Kidney epithelial cell (primary cell): ENCODE measurements at places on chromosomes 4 and X. TPM values are rescaled to one million over a fixed set of nuclear protein-coding genes. Genes with fewer than 3 reads are reported as not detected.

- DNase-seq = no peak
Measured at GRCh38 chr4:116055857-116056827, 942.7 kb upstream of the NDST4 start.

- no peak for DNase-seq
Measured at GRCh38 chr4:101695176-101695575, 95.4 kb upstream of the BANK1 start.

GRCh38 chrX:144297221-144297620 lies 413.4 kb downstream of the UBE2NL start:
- no peak for DNase-seq

DNA sequence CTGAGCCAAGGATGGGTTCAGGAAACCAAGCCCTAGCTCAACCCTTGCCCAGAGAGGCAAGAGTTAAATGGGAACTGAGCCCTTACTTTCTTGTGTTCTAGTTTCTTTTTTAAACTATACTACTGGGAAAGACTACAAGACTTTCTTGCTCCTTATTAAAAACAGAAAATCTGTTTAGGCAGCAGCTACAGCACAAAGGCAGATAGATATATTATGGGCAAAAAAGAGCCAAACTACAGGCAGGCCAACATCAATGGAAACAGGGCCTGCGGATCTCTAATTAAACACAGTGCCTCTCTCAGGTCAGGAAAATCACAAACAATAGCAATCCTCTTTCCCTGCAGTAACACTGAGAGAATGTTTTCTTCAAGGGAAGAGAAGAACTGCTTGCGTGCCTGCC lies 226.0 kb downstream of the LDB2 start:
- no peak for DNase-seq

DNA sequence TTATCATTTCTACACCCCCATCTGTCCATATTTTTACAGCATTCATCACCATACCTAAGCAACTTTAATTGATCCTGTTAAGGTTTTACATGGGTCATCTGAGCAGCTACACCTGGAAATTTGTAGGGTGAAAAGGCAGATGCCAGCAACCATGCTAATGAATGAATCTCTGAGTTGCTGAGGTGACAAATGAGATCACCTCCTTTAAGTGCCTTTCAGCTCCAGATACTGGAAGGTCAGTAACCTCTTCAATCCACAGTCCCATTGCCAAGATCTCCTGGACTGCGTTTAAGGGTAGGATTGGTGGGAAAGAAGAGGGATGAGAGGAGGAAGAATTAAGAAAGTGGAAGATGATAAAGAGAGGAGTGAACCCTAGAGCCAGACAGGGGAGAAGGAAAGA lies 8.5 kb upstream of the BMP3 start:
- no peak for DNase-seq

NAA11 gene
- not detected in 2 replicates for total RNA-seq

VSIG4 gene
- 0.54 and 2.3 TPM in 2 replicates for total RNA-seq

DUSP21 gene
- not detected in 2 replicates for total RNA-seq

TMPRSS11F gene
- total RNA-seq = not detected in 2 replicates

SAGE1 gene
- total RNA-seq = not detected in 2 replicates
